Activated T-cell treated with anti-CD3 and anti-CD28 coated beads, Interleukin-2, amount 50 U/mL, for 72 hours (primary cell): ENCODE measurements at places on chromosomes 6 and 20. TPM values are rescaled to one million over a fixed set of nuclear protein-coding genes. Genes with fewer than 3 reads are reported as not detected.

- no peak overlapping the region for H3K4me3 ChIP-seq
- DNase-seq: no peak
- no peak overlapping the region for H3K27ac ChIP-seq
- no peaks in the 10 kb centered on the region for H3K36me3 ChIP-seq
Observed at GRCh38 chr6:111050261-111051023, 36.9 kb upstream of the SLC16A10 start.

GPR6 gene
- not detected for total RNA-seq

DNA sequence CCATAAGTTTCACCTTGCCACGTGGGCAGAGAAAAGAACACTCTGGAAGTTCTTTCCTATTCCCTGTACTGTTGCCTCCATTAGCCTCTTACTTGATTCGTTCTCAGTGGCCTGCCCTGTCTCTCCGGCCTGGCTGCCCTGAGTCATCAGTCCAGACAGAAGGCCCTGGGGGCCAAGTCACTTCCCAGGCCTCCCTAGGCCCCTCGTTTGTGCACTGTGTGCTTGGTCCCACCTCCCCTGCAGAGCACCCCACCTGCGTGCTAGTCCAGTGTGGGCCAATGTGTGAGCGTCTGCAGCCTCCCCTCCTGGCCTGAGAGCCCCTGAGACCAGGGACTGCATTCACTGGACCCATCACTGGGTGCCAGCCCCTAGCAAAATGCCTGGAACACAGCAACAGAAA is 191.2 kb upstream of the RREB1 start:
- no peak for DNase-seq
- H3K4me1 ChIP-seq: peaks cover 43% of the 10 kb centered on the region
- H3K27ac ChIP-seq: no peak overlapping the region
- H3K36me3 ChIP-seq: no peaks in the 10 kb centered on the region
- no peak overlapping the region for H3K4me3 ChIP-seq

- H3K36me3 ChIP-seq: peaks cover 4% of the 10 kb centered on the region
- no peak overlapping the region for H3K4me3 ChIP-seq
- H3K27ac ChIP-seq: peak overlapping the region; percentile 45
- peak; percentile 15 for DNase-seq
- H3K27me3 ChIP-seq: no peaks in the 10 kb centered on the region
Observed at GRCh38 chr6:15586503-15586902, 76.3 kb downstream of the DTNBP1 start.

DNA sequence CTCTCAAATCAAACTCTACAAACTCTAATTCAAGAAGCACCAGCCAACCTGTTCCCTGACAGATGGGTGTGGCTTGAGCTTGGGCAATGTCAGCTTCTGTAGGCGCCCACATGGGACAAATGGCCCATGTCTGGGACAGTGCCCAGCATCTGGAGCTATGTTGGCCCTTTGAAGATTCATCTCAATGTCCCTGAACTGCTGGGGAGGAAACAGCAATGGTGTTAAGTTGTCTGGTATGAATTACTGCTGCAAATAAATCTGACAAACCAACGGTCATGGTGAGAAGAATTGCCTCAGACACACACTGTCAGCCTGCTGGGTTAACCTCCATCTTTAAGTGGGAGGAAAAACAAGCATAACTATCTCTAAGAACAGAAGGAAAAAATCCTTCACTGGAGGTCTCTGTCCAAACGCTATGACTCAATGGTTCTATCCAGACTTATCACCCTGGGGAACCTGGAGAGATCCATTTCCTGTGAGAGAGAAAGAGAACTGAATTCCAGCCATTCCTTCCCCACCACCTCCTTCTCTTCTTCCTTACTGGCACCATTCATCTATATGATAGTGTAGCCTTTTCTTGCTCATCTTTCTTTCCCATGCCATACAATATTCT is 274.9 kb downstream of the CDH26 start:
- no peak for DNase-seq
- no peaks in the 10 kb centered on the region for H3K36me3 ChIP-seq
- no peak overlapping the region for H3K4me3 ChIP-seq
- no peaks in the 10 kb centered on the region for H3K4me1 ChIP-seq
- H3K27ac ChIP-seq: no peak overlapping the region
- peaks cover 5% of the 10 kb centered on the region for H3K27me3 ChIP-seq

- H3K4me1 ChIP-seq: no peaks in the 10 kb centered on the region
- H3K36me3 ChIP-seq: no peaks in the 10 kb centered on the region
- H3K27me3 ChIP-seq: no peaks in the 10 kb centered on the region
- no peak for DNase-seq
- no peak overlapping the region for H3K27ac ChIP-seq
Observed at GRCh38 chr6:161682982-161683381, 409.1 kb upstream of the AGPAT4 start.

DNA sequence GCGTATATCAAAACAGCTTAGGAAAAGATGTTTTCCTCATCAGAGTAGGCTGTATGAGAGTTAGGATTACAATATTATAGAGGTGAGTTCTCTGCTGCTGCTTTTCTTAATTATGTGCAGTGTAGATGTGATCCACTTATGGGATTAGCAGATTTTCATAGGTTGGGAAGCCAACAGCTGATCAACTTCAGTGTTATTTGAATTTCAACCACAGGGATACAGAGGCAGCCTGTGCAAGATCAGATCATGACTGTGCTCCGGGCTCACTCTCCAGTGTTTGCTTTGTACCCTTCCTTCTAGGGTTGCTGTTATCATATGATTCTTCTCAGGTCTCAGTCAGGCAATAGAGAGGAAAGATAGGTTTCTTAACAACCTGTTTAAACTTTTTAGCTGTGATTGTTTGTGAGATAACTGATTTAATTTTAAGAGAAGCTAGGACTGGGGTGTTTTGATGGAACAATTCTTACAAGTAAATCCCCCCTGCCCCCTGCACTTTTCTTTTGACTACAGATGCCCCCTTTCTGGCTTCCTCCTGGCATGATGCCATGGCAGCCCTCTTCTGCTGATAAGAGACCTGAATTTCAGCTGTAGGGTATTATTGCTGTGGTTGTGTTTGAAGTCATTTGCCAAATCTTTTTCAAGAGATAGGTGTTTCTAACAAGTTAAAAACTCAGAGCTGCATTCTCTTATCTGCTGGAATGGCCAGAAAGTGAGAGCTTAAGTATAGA is 8.5 kb downstream of the RNF8 start:
- no peak for DNase-seq
- H3K27ac ChIP-seq: no peak overlapping the region
- H3K4me3 ChIP-seq: no peak overlapping the region
- no peaks in the 10 kb centered on the region for H3K4me1 ChIP-seq
